ENCODE measurements at places on chromosomes 7 and 10. TPM values are rescaled to one million over a fixed set of nuclear protein-coding genes. Genes with fewer than 3 reads are reported as not detected.

Gene GPR158
- not detected for total RNA-seq

Gene SEMA4G
- 5.4 TPM for total RNA-seq

DNA sequence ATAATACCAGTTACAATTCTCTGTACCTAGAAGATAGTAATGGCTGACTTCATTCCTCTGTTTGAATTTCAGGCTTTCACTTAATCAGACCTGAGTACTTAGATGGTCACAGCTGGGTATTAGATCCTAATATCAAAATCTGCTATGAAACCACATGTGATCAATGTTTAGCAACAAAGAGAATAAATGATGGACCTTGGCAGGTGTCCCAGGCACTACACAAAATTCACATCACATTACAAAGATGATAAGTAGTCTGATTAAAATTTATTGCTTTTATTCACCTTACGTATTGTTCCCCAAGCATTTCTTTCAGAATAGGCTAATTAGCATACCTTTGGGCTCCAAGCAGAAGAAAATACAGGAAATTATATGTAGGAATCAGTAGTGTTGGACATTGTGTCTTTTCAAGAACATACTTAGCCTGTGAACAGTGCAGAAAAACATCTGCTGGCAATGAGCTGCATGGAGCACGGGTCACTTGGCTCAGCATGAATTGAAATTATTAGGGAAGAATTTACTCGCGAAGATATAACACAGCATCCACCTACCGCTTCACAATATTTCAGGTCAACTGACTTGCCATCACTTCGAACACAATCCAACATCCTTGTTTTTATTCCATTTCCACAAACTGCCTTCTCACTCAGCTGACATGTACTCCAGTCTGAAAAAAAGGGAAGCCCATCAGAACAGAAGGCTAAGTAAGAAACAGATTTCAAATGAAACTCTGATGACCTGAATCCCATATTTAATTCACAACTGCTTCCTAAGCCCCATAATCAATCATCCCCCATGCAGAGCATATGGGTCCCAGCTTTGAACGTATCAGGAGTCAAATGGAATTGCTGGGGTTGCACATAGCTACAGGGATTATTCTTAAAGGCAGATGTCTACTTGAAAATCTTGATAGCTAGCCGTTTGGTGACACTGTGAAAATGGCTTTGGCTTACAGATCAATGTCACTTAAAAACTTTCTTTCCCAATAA, 421.0 kb downstream of the THSD7A start:
- H3K27me3 ChIP-seq: no peaks in the 10 kb centered on the region
- H3K4me3 ChIP-seq: no peak overlapping the region
- H3K27ac ChIP-seq: no peak overlapping the region

Gene LRRC17
- total RNA-seq: 3.4 TPM

Gene HOXA3
- total RNA-seq: 1.5 TPM
